ENCODE measurements at places on chromosomes 13 and 19.

GRCh38 chr19:977058-977464 lies 7.1 kb upstream of the WDR18 start:
- DNase-seq: no peak

DNA sequence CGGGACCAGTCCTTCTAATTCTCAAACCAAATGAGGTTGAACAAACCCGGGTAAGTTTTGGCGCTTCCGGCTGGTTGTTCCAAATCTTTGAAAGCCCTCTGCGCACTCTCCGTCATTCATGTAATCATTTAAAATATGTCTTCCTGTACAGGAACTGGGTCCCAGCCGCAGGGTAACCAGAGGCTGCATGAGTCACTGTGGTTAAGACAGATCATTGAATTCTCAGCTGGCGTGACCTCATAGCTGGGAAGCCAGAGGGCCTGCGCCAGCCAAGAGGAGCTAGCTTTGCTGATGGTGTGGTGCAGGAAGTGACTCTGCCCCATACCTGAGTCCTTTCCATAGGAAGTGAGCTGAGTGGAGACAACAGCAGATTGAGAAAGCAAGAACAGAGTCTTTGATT lies 135.2 kb downstream of the TSHZ3 start:
- peak; percentile 97 for DNase-seq

- DNase-seq: peak; percentile 45
Measured at GRCh38 chr13:29925457-29926097, 75.2 kb upstream of the UBL3 start.

- DNase-seq: no peak
Measured at GRCh38 chr13:92225861-92226260, 827.4 kb downstream of the GPC5 start.

DNA sequence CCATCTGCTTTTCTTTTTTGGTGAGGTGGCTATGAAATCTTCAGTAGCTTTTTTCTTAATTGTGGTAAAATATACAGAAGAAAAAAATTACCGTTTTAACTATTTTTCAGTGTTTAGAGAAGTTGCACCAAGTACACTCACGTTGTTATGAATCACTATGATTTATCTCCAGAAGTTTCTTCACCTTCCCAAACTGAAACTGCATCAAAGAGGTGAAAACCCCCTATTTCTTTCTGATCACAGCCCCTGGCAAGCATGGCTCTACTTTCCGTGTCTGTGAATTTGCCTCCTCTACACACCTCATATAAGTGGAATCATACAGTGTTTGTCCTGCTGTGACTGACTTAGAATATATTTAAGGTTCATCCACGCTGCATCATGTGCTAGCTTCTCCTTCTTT lies 15.6 kb upstream of the SIGLEC10 start:
- DNase-seq: no peak

DNA sequence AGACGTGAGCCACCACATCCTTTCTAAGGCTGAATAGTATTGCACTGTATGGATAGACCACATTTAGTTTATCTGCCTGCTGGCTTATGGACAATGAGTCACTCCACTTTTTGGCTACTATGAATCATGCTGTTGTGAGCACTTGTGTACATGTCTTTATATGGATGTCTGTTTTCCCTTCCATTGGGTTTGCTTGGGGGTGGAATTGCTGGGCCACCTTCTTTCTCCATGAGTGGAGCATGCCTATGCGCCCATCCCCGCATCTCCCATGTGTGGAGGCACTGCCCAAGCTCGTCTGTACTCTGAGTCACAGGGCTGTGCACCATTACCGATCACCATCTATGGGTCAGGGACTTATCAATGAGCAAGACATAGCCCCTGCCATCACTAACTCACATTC lies 127.2 kb upstream of the GJB6 start:
- peak; percentile 68 for DNase-seq

GRCh38 chr13:42048684-42049453 lies 421 bp downstream of the DGKH start:
- peak; percentile 80 for DNase-seq

- DNase-seq: no peak
Measured at GRCh38 chr13:79307866-79308298, 98.2 kb downstream of the RBM26 start.

- DNase-seq: no peak
Measured at GRCh38 chr19:15247107-15248014, 15.1 kb upstream of the EPHX3 start.

DNA sequence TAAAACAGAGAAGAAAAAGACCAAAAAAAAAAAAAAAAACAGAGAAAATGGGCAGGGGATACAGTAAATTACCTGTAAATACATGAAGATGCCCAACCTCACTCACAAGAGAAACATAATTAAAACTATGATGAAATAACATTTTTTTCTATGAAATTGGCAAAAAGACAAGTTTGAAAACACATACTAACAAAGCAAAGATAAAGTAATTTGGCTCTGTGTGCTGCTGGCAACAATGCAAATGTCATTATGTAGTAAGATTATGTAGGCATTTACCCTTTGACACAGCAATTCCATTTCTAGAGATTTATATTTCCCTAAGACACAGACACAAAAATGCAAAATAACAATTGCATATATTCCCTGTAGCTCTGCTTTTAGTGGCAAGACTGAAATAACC lies 20.2 kb downstream of the ZC3H13 start:
- no peak for DNase-seq

DNA sequence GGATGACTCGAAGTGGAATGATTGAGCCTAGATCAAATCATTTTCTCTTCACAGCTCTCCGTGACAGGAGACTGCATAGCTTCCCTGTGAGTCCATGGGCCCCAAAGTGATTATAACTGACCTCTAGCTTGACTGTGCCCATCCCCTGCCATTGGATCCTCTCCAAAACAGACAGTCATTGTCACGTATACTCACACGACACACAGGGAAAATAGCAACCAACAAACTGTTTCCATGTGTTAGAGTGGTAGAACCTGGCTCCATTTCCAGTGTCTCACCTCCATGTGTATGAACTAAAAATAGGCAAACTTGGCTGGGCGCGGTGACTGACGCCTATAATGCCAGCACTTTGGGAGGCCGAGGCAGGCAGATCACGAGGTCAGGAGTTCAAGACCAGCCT lies 48.8 kb upstream of the NPAS1 start:
- no peak for DNase-seq

- DNase-seq: no peak
Measured at GRCh38 chr13:30240608-30241007, 66.7 kb downstream of the KATNAL1 start.

- peak; percentile 51 for DNase-seq
Measured at GRCh38 chr19:1074544-1075283, 7.7 kb downstream of the ARHGAP45 start.

- DNase-seq: no peak
Measured at GRCh38 chr19:47446534-47447469, 24.9 kb downstream of the SLC8A2 start.

DNA sequence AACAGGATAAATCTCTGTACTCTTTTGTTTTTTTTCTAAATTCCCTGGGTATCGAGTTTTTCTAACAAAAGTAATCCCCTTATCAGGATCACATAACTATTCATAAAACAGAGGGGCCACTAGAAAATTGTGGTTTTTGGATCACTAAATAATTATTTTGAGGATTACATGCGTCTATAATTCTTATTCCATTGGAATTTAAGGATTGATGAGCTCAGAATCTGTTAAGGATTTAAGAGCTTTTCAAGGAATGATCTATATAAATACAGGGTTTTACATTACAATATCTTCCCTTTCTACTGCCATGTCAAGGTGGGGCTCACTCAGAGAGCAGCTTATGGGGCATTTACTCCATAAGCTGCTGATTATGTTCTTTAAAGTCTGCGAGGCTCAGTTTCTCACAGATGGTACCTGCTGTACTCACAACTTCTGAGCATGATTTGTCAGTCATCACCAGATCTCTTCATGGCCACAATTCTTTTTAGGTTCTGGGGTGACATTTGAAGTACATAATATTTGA lies 449.8 kb downstream of the PCDH17 start:
- no peak for DNase-seq

DNA sequence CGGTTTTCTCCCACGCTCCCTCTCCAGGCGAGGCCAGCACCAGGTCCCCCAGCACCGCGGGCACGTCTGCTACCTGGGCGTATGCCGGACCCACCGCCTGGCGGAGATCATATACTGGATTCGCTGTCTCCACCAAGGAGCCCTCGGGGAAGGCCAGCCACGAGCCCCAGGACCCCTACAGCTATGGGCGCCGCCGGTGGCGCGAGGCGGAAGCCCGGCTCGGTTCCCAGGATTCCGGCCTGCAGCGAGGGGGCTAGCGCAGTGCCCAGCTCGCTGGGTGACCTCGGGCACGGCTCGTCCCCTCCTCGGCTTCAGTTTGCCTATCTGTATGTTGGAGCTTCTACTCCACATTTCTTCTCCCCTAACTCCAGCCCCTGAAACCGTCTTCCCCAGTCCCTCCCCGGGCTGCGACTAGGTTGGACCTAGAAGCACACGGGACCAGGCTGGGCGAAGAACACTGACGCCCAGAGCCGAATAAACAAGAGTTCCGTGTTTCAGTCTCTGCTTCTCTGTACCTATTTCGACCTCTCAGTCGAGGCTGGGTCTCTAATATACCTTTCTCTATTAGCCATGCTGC lies 749 bp upstream of the CPT1C start:
- DNase-seq: no peak

- DNase-seq: no peak
Measured at GRCh38 chr19:39471756-39472536, 8.7 kb upstream of the TIMM50 start.

DNA sequence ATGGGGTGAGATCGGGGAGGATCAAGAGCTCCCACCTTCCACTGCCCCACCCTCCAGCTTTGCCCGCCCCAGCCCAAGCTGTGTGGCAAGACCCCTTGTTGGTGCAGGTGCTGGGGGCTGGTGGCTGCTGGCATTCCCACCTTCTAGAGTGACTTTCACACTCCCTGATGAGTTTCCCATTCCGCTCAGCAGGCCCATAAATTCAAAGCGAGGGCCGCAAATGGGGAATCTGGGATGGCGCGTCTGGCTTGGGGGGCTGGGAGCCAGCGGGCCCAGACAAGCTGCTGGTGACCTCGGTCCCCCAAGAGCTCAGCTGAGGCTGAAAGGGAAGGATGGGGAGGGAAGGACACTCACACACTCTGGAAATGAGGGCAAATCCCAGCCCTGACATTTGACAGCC lies 110.3 kb downstream of the GADD45B start:
- no peak for DNase-seq

- no peak for DNase-seq
Measured at GRCh38 chr19:50293263-50294004, 35.7 kb downstream of the KCNC3 start.

DNA sequence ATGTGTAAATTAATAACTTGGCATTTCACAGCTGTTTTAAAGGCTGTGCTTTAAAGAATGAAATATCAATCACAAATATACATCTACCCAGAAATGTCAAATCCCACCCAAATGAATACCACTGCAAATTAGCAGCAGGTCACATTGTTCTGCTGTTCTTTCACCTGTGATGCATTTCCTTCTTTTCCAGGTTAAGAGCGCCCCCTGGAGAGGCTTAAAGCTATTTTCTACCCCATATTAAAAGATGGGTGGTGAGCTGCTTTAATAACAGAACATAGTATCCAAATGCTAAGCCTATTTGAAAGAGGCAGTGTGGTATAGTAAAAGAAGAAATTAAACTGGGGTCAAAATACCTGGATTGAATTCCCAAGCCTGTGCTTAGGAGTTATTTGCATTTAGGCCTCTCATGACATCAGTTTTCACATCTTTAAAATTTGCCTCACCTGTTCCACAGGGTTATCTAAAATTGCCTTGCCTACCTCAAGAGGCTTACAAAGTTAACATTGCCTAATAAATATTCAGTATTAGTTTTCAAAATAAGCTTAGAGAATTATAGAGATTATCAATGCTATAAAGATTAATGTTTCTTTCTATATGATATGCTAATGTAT lies 396.9 kb upstream of the SLITRK5 start:
- peak; percentile 3 for DNase-seq

GRCh38 chr19:15248648-15249527 lies 16.6 kb upstream of the EPHX3 start:
- peak; percentile 81 for DNase-seq

DNA sequence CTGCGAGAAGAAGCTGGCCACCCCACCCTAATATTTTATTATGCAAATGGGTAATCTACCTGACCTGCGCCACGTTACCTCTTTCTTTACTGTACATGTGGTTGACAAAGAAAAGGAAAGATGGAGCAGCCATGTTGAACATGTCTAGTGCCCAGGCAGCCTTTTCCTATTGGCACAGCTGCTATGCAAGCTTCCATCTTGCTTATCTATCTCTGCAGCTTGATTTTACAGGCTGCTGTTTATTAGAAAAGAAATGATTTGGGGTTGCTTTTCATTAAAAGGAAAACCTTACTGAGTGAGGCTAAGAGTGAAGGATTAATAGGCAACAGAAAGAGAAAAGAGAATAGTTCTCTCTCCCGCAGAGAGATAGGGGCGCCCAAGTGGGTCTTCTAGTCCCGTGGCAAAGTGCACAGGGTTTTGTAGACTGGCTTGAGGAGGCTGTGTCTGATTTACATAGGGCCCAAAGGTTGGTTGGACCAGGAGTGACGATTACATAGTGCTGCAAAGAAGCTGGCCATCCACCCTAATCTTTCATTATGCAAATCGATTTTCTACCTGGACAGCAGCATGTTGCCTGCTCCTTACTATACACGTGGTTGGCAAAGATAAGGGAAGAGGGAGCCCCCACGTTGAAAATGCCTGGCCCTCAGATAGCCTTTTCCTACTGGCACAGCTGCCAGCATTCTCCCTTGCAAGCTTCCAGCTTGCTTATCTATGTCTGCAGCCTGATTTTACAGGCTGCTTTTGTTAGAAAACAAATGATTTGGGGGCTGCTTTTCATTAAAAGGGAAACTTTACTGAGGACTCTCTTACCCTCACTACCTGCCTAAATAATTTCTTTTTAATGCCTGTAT lies 28.3 kb downstream of the OR10H4 start:
- no peak for DNase-seq

GRCh38 chr19:6060600-6061375 lies 49.5 kb downstream of the RFX2 start:
- DNase-seq: peak; percentile 74

DNA sequence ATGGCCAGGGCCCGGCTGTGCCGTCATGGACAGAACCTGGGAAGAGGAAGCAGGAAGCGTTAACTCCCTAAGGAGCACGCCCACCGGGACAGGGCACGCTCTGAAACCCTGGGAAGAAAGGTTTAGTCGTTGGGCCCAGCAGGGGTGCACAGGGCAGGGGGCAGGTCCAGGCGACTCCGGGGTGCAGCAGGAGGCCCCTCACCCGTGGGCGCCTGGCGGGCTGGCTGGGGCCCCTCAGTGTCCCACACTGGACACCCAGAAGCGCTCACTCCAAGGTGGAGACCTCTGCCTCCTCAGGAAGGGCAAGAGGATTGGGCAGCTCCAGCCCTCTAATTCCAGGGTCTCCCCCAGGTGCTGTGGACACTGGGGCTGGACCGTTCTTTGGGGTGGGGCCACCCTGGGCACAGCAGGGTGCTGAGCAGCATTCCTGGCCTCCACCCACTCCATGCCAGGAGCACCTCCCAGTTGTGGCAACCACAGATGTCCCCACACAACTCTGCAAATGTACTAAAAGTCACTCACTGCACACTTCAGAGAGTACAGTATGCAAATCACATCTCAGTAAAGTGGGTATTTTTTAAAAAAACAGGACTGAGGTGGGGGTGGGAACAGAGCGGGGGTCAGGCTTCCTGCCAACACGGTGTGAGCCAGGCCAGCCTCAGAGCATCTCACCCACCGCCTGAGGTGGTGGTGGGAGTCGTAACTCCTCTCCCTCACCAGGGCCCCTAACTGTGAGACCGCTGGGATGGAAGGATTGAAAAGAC lies 35.2 kb downstream of the PIP5K1C start:
- no peak for DNase-seq

- DNase-seq: peak; percentile 63
Measured at GRCh38 chr19:46624958-46625661, at the start of gene PTGIR. PTGIR (minus strand) TSS chr19:46625089; CDS start chr19:46624225, 864 bp downstream.

- DNase-seq: no peak
Measured at GRCh38 chr13:20053016-20053415, 94.5 kb downstream of the ZMYM2 start.

GRCh38 chr19:42555317-42555716 lies 27.0 kb upstream of the CEACAM1 start:
- no peak for DNase-seq
